Stimulated activated CD4-positive, alpha-beta T cell treated with anti-CD3 and anti-CD28 coated beads, Interleukin-1b, Interleukin-23, amount 100 ng/mL, for 1 hour (primary cell): ENCODE measurements at places on chromosomes 7 and 10.

GRCh38 chr7:94630855-94631254 is 25.1 kb downstream of the SGCE start:
- no peak for DNase-seq

DNA sequence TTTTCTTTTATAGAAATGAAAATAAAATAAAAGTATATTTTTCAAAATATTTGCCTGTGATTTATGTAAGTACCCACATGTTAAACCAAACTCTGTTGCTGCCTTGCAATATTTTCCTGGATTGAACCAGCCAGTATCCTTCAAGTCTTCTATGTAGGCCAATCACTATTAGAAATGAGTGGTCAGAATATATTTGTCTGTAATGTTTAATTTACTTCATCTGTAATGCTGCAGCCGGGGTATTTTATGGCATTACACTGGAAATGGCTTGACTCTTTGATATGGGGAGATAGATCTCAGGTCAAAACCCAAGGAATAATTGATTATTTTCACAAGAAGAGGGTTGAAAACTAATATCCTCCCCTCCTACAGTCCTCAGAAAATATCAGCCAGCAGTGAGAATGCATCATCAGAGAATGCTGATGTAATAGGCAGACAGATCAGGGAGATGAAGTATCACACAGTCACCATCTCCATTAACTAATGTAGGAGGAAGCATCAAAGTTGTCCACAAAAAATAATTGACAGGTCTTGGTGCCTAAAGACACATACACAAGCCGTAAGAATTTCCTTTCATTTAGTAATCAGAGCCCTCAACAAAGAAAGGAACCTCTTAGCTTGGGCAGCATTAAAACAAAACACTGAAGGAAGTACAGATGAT is 82.5 kb downstream of the VWDE start:
- DNase-seq: no peak

- DNase-seq: no peak
Measured at GRCh38 chr10:129021594-129022304, 445.3 kb upstream of the MGMT start.

GRCh38 chr7:135248546-135248945 is 14.9 kb downstream of the STRA8 start:
- no peak for DNase-seq

DNA sequence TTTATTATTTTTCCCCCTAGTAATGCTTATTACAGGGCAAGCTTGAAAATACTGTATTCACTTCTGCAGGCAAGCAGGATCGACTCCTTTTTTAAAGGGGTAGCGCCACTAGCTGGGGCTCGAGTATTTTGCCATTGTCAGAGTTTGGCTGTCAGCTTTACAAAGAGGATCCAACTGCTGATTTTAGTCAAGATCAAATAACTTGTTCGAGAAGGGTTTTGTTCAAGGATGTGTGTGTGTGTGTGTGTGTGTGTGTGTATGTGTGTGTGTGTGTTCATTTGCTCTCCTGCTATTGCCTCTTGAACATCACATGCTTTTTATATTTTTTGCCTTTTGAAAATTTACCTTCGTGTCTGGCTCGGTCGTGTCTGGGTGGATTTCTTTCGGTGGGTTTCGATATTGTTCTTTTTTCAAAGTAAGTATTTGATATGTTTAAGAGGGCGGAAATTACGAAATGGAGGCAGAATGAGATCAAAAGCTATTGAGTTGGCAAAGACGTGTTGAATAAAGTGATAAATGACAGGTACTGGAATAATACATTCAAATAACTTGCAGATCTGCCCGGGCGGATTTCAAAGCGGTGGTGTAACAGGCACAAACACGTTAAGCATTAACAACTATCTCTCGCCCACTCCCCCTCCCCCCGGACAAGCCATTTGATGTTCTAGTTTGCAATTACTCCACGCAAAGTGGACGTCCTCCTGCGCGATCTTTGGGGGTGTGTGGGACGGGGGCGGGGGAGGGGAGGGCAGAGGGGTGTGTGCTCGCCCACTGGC is 1.1 kb downstream of the ARID5B start:
- peak; percentile 23 for DNase-seq

DNA sequence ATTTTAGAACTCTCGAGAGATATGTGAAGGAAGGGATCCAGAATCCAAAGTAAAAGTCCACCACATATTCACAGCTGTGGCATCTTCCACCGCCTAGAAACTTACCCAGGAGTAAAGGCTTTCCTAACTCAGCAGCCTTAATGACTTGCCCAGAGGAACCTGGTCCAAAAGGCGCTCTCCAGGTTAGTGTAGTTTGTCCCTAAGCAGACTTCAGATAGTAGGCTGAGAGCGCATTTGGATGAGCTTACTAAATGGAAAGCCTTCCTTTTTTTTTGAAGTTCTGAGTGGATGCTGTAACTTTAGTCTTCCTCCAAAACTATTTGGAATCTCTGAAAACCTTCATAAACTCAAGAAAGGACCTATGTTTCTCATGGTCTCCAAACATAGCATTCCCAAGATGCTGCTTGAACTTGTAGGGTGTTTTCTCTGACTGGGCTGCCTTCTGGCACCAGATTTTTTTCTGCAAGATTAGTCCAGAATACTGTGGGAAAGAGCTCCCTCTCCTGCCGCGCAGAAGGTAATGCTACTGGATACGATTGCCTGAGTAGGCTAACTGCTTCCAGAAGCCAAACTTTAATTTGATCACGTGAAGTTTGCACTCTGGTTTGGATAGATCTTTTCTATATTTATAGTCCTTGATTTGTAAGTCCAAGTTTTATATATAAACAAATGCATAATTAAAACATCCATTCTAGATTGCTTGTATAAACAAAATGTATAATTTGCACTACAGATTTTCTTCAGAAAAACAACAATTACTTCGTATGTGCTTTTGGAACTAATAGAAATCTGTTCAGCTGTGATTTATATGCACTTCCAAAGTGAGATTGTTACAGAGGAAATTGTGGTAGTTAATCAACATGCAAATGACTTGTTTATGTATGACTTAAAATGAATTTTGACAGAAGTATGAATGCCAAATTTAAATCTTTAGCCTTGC is 19.6 kb upstream of the GPR37 start:
- DNase-seq: no peak

- DNase-seq: no peak
Measured at GRCh38 chr7:121985476-121986030, 112.6 kb downstream of the PTPRZ1 start.

- DNase-seq: no peak
Measured at GRCh38 chr7:32071466-32072091, 1.4 kb upstream of the PDE1C start.

DNA sequence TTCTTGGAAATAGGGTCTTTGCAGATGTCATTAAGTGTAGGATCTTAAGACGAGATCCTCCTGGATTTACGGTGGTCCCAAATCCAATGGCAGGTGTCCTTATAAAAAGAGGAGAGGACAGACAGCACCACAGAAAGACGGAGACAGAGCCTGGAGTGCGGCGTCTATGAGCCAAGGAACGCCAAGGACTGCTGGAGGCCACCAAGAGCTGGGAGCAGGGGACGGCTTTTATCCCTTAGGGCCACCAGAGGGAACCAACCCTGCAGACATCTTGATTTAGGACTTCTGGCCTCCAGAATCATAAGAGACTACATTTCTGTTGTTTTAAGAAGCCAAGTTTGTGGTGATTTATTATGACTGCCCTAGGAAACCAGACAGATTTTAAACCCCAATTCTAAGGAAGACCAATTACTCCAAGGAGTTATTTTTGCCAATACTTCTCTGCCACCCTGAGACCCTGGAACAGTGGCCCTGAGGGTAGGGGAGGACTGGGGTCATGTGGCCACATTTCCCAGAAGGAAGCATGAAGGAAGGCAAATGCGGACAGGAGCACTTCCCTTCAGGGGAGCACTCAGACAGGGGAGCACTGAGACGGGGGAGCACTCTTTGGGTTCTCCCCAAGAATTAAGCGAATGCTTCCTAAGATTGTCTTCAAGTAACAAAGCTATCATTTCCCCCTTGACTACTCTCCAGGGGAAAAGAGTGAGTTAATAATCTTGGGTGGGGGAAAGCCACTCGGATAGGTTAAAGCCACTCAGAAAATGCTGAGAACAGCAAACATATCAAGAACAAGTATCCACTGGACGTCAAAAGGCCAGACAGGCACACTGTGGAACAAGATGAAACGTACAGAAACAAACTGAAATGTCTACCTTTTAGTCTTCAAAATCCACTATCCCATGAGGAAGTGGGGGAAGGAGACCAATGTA is 67.5 kb downstream of the CHST15 start:
- no peak for DNase-seq

GRCh38 chr10:131947631-131948347 is 33.9 kb downstream of the BNIP3 start:
- no peak for DNase-seq

- no peak for DNase-seq
Measured at GRCh38 chr10:44975431-44976331, 2.9 kb downstream of the DEPP1 start.

DNA sequence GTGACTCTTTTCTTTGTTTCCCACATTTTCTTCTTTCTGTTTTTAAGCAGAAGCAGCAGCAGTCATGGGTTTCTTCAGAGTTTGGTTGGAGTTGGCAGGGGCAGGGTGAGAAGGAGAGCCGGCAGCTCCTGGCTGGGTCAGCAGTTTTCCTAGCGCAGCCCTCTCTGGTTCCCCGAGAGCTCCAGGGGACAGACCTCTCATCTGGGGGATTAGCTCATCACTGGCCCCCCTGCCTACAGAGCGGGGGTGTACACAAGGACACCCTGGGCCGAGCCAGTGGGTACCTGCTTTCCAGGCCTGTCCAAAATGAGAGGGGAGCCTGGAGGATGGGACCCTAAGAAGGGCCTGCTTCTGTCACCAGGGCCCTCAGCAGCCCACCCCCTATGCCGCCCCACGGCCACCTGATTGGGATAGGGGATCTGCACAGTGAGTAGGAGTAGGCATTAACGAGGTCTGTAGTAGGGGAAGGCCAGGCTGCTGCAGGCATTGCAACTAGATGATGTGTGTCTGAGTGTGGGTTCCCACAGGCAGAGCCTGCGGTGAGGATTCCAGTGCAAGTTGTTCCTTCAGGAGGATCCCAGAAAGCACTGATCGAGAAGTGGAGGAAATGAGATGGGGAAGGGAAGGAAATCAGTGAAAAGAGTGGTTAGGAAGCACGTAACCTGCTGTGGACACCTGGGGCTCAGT is 122.9 kb upstream of the PPIF start:
- no peak for DNase-seq

- DNase-seq: peak; percentile 6
Measured at GRCh38 chr7:7944619-7945282, 23.8 kb upstream of the GLCCI1 start.

GRCh38 chr10:111295788-111296187 is 219.0 kb downstream of the ADRA2A start:
- no peak for DNase-seq

- no peak for DNase-seq
Measured at GRCh38 chr7:101121991-101122932, 4.6 kb upstream of the SERPINE1 start.

DNA sequence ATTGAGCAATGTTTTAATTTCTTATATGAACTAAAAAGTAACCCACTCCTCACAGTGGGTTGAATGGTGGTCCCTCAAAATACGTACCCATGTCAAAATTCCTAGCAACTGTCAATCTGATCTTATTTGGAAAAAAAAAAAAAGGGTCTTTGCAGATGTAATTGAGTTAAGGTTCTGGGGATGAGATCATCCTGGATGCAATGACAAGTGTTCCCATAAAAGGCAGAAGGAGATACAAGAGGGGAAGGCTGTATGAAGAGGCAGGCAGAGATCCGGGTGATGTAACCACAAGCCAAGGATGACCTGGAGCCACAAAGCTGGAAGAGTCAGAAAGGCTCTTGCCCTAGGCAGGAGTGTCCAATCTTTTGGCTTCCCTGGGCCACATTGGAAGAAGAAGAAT is 516.3 kb upstream of the MKI67 start:
- no peak for DNase-seq

DNA sequence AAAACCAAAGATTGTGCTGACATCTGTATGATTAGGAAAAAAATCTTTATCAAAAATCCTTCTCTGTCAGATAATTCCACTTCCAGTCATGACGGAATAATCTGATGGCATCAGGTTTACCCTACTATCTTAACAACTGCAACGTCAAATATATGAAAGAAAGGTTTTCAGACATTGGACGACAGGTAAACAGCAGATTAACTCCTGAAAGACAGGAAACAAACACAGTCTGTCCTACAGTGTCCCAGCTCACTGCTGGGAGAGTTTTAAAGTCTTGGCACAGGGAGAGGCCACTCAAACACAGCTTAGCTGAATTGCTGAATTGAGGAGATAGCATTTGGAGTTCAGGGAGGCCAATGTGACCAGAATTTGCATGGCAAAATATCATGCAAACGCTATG is 186.3 kb upstream of the KCTD7 start:
- no peak for DNase-seq

- no peak for DNase-seq
Measured at GRCh38 chr10:19659920-19660655, 156.1 kb upstream of the PLXDC2 start.

- peak; percentile 42 for DNase-seq
Measured at GRCh38 chr7:150986099-150986512, 4.7 kb upstream of the NOS3 start.

GRCh38 chr10:117107238-117107637 is 30.8 kb downstream of the VAX1 start:
- DNase-seq: no peak

GRCh38 chr10:122478971-122479370 is 17.6 kb downstream of the HTRA1 start:
- no peak for DNase-seq

- DNase-seq: no peak
Measured at GRCh38 chr7:48381571-48381970, 210.3 kb downstream of the ABCA13 start.

GRCh38 chr10:25982107-25982506 is 48.1 kb downstream of the MYO3A start:
- no peak for DNase-seq

- no peak for DNase-seq
Measured at GRCh38 chr10:113879691-113880090, 25.2 kb downstream of the NHLRC2 start.

- no peak for DNase-seq
Measured at GRCh38 chr7:130486954-130487436, 4.9 kb upstream of the MEST start.

DNA sequence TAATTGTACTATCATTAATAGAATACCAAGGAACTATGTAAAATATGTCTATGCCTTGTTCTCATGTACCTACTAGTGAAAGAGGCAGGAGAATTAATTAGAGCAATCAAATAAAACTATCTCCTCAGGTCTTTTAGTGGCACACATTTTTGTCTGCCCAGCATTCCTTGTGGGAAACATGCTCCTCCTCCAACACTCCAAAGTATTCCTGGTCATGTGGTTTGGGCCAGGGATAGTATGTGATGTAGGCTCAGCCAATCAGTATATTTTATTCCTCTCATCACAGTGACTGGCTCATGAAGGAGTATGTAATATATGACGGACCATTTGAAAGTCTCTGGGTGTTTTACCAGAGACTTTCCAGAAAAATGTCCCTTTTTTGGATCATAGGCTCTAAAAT is 16.7 kb upstream of the SYPL1 start:
- DNase-seq: no peak

DNA sequence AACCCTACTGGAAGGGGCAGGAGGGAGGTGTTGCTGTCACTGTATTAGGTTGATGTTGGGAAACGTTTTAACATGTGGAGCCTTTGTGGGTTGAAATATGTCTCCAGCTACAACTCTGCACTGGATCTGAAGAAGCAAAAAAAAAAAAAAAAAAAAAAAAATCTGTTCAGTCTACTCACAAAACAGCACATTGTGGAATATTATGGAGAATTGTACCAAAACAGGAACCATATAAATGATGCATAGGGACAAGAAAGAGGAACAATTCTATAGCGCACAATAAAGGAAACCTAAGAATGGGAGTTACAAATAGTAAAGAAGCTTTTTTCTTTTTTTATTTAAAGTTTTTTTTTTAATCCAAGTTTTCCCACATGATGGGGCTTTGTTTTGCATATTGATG is 63.8 kb downstream of the CCSER2 start:
- DNase-seq: no peak
